ENCODE measurements at places on chromosomes 2 and 18.

DNA sequence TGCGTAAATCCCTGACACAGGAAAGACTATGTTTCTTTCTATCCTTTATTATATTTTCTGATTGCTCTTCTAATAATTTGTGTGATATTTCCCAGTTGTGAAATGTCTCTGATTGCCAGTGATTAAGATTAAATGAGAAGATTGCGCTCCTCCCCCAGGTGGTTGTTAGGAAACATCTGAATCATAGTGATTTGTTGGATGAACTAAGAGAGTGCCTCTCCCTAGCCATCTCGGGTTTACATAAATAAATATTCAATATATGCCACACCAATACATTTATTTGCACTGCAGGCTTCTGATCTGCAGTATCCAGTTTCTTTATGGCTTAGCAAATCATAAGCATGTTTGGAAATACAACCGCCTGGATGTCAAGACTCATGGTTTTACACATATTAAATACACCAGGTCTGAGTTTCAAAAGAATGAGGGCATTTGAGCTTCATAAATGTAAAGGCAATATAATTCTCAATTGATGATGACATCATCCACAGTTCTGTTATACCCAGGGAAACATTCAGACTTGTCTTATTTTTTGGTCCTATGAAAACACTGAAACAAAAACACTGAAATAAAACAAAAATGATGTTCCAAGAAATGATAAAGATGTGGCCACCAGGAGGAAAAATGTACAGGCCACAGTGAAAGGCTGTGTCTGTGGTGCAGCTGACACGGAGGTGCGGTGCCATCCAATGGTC is 826.7 kb upstream of the ACVR2A start:
- no peak for DNase-seq

- no peak for DNase-seq
Measured at GRCh38 chr18:32019251-32019948, 775 bp downstream of the RNF125 start.

GRCh38 chr18:45024357-45025088 is 343.8 kb downstream of the SETBP1 start:
- DNase-seq = no peak

- no peak for DNase-seq
Measured at GRCh38 chr18:77299706-77300105, 50.1 kb downstream of the GALR1 start.

GRCh38 chr2:239774933-239775622 is 250.1 kb downstream of the NDUFA10 start:
- no peak for DNase-seq

- DNase-seq = no peak
Measured at GRCh38 chr18:40642692-40643229, 1312.3 kb upstream of the PIK3C3 start.

- no peak for DNase-seq
Measured at GRCh38 chr2:42954227-42954962, 162.0 kb upstream of the HAAO start.

GRCh38 chr2:38685116-38685735 is 19.3 kb downstream of the GALM start:
- no peak for DNase-seq

- DNase-seq = no peak
Measured at GRCh38 chr2:85959826-85960225, 71.0 kb upstream of the ST3GAL5 start.

DNA sequence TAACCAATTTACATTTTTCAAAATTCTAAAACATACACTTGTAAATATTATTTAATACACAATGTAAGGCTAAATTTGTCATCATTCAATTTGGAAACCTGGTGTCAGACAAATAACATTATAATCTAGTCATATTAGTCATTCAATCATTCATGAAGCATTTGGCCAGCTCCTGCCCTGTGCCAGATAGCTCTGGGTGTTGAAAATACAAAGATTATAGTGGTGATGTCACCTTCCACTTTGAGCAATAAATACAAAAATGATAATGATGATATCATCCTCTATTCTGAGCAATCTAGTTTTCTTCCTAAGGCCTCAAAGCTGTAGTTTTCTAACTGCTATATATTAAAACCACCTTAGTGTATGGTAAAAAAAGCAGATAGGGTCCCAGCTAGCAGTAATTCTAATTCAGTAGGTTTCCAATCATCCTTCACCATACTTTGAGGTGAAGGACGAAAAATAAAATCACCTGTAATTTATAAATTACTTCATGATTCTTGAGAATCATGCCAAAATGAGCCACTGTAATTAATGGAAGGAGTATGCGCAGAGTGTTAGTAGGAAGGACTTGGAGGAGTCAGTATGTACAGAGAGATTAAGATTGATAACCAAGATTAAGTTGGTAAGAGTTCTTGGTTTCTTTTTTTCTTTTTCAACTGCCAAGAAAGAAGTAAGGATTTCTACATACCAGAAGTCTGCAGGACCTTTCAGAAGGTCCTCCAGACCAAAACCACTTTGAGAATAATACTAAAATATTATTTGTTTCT is 23.2 kb downstream of the MEMO1 start:
- DNase-seq = no peak

GRCh38 chr2:202161151-202161835 is 77.1 kb downstream of the SUMO1 start:
- DNase-seq = no peak

DNA sequence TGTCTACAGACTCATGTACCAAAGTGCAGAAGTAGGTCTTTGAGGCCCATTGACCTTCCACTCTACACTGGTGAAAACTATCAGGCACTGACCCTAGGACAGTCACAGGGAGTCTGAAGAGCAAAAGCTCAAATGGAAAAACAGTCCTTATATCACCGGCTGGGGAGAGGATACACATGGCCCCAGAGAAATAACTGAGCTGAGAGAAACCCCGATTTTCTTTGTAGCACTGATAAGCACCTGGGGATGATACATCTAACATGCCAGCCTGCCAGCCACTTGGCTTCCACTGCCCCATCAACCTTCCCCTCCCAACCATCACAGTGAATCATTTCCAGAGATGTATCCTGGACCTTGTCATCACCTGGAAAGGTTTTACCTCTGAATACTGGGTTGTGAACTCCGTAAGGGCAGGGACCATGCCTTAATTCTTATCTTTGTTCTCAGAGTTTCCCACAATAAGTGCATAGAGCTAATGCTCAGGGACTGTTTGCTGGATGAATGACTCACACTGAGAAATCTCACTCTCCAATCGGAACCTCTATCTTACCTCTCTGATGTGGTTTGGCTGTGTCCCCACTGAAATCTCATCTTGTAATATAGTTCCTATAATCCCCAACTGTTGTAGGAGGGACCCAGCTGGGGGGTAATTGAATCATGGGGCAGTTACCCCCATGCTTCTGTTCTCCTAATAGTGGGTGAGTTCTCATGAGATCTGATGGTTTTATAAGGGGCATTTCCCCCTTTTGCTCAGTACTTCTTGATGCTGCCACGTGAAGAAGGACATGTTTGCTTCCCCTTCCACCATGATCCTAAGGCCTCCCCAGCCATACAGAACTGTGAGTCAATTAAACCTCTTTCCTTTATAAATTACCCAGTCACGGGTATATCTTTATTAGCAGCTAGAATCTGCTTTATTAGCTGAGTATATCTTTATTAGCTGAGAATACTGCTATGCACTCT is 37.1 kb downstream of the EVA1A start:
- DNase-seq = no peak

Data from smooth muscle cell of the brain vasculature (primary cell).